ENCODE measurements at places on chromosomes 1 and 21.

GRCh38 chr1:239856067-239856466 lies 235.6 kb upstream of the FMN2 start:
- no peak for DNase-seq

DNA sequence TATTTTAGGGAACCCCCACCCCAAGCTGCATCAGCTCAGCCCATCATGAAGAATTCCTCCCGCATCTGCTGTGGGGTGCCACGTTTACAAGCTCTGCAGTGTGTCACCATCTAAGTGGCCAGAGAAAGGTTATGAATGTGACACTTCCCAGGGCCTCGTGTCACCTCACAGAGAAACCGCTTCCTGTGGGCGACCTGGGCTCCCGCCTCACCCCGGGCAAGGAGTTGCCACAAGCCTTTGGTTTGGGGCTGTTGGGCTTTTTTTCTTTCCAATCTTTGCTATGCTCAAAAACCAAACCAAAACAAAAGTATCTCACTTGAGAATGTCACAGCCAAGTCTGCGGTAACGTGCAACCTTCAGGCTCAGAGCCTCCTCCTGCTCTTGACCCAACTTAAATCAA lies 82.1 kb upstream of the ARHGEF16 start:
- DNase-seq, result no peak

- DNase-seq, result peak; percentile 35
Observed at GRCh38 chr1:231421546-231421970, 529 bp downstream of the EGLN1 start.

- no peak for DNase-seq
Observed at GRCh38 chr1:179984101-179984500, 29.5 kb downstream of the CEP350 start.

DNA sequence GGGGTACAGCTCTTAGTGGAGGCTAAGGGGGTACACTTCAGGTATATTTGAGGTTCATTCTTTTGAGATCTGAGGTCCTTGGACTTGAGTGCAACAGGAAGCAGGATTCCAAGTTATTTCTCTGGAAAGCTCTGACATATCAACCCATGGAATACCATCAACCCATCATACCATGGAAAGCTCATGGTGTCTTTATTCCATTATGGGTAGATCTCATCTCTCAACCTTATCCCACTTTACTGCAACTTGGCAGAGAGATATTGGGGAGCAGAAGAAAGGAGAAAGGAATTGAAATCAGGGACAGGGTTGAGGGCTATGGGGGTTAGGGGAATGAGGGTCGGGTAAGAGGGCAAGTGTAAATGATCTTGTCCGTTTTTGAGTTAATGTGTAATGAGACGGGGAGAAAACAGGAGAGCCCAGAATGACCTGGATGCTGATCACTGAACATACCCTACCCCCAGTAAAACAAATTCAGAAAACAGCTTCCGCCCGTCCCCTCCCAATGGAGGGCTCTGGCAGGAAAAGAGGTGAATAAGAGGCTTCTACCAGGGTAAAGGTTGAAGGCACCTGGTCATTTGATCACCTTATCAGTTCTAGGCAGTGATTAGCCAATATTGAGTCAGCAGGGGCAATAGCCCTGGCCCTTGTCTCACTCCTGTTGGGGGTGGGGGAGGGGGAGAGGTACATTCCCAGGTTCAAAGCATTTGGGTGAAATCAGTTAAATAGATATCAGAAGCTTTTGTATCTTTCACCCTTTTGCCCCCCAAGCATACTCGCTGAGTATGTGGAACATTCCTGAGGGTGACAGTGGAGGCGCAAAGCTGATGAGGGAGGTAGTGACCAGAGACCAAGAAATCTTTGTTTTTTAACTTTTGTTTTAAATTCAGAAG lies 622 bp upstream of the APOA2 start:
- DNase-seq, result no peak

GRCh38 chr21:33490991-33491372 lies 534 bp downstream of the DNAJC28 start:
- DNase-seq, result no peak

GRCh38 chr1:228141226-228142044 lies 1.4 kb downstream of the GUK1 start:
- DNase-seq, result no peak

- DNase-seq, result no peak
Observed at GRCh38 chr1:109784551-109785252, 21.0 kb upstream of the EPS8L3 start.

GRCh38 chr1:201128476-201128875 lies 1.5 kb upstream of the ASCL5 start:
- no peak for DNase-seq

DNA sequence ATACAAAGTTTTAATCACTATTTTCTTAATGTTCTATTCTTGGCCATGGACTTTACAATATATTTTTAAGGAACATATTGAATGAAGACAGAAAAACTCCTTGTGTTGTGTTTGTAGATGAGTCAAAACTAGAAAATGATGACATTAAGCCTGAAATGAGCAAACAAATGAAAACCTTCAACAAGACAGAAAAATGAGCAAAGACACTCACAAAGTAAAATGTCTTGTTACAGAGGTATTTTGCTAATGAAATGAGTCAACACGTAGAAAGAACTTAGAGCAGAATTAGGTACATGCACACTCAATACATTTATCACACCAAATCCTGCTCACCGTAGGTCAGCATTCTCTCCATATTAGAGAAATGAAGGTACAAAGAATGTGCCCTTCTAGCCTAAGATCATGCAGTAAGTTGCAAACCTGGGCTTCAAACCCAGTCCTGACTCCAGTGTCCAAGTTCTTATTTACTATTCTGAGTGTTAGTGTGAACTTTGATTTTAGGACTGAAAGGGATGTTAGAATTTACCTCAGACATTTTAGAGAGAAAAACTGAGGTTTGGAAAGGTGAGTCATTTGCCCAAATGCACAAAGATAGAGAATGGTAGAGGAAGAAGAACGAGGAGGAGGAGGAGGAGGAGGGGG lies 133.9 kb upstream of the SGIP1 start:
- no peak for DNase-seq

All from CD4-positive, alpha-beta T cell treated with Interferon gamma for 1 hour (primary cell).